ENCODE measurements at places on chromosomes 5 and 9.

GRCh38 chr5:73222173-73222572 is 49.2 kb downstream of the TMEM174 start:
- DNase-seq, result no peak

- DNase-seq, result no peak
Measured at GRCh38 chr9:136560586-136560985, 14.7 kb upstream of the NOTCH1 start.

DNA sequence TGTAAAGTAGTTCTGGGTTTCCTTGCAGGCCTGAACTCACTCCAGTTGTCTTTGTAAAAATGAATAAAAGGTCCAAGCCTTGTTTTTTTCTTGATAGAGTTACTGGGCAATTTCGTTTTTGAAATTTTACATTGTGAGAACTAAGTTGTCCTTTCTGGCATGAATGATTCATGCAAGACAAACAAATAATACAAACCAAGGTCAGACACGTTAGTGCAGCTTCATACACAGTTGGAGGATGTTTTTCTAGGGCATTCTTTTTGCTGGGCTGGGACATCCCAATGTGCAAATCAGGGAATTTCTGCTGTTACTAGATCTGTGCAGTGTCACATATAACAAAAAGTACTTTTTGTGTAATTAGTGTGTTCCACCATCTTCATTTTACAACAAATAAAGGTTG is 96.0 kb downstream of the MEGF10 start:
- DNase-seq, result no peak

DNA sequence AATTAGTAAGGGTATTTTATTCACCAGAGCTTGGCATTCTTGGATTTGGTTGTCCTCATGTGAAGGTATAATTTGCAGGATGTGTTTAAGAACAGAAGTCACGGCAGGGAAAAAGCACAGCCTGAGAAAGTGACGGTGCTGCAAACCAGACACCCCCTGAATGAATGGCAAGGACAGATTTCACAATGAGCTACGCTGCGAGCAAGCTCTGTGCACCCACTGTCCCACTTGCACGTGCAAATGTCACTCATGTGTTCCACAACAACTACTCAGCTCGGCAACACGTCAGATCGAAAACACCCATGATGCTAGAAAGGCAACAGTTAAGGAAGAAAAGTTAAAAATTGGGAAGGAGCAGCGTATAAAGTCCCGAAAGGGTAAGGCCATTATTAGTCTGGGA is 168.9 kb downstream of the ROR2 start:
- DNase-seq, result no peak

DNA sequence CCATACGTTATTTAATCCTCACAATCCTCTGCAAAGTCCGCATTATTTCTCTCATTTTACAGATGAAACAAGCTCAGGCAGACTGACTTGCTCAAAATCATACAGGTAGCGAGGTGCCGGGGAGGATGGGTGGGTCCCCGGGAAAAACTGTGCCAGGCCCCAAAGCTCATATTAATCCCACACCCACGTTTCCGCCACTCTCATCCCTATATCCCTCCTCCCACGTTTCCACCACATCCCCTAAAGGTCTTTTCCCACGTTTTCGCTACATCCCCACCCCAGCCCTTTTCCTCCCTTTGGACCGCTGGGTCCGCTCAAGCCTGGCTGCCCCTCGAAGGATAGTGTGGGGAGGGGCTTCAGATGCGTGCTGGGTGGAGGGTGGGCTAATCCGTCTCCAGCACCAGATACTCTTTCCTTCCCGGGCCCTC is 434 bp upstream of the FSD1L start:
- DNase-seq, result no peak

DNA sequence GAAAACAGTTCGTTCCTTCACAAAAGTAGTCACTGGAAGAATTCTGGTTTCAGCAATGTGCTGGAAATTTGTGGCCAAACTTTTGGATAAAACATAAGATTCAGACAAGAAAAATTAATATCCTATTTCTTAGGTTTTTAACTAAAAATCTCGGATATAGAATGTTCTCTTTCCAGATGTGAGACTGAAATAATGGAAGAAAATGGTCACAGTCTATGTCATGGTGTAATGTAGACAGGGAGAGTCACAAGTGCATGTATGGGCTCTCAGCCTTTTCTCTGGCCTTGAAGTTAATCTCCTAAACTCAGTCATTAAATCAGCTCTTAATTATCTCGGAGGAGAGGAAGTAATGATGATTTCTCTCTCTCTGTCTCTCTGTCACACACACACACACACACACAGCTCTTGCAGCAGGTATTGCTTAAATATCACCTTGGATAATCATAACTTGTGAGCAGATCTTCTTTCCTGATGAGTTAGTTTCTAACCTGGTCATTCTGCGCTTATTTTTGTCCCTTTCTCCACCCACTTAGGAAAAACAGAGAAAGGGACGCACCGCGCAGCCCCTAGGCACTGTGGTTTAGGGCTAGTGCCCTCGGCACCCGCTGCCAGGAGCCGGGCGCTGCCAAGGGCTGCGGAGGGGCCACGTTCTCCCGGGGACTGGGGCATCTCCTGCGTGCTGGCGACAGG is 672 bp upstream of the ITGA2 start:
- DNase-seq, result peak; percentile 20

DNA sequence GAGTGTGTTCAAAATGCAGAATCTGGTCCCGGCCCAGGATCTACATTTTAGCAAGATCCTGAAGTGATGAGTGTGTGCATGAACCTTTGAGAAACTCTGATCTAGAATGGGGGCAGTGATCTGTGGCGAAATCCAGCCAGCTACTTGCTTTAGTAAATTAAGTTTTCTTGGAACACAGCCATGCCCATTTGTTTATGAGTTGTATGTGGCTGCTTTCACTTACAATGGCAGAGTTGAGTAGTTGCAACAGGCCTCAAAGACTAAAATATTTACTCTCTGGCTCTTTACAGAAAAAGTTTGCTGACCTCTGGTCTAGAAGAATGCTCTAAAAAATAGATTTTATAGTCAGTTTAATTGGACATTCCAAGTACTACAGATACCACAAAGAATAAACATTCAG is 588.3 kb downstream of the BNC2 start:
- DNase-seq, result no peak

- DNase-seq, result no peak
Measured at GRCh38 chr5:178231539-178232123, 971 bp downstream of the PHYKPL start.

- DNase-seq, result no peak
Measured at GRCh38 chr9:136975644-136976043, 1.7 kb upstream of the PTGDS start.

DNA sequence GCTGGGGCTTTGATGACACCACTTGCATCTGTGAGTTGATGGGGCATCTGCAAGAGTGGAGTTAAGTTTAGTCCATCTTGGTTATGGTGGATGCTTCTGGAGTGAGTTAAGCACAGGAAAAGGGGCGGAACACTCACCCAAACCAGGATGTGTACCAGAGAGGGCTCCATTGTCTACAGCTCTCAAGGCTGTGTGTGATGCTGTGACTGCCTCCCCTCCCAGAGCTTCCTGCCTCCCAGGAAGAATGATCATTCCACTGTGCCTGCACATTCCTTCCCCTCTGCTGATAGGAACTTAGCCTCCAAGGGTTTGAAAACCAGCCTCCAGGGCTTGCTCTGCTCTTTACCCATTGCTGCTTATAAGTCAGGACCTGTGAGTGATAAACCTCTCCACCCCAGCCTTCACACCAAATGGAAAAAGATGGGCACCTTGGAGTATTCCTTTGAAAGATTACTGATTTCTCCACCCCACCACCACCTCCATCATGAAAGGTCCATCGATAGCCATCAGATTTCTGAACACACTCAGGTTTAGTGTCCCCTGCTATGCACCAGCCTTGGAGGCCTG is 160.1 kb upstream of the SPRY4 start:
- DNase-seq, result no peak

DNA sequence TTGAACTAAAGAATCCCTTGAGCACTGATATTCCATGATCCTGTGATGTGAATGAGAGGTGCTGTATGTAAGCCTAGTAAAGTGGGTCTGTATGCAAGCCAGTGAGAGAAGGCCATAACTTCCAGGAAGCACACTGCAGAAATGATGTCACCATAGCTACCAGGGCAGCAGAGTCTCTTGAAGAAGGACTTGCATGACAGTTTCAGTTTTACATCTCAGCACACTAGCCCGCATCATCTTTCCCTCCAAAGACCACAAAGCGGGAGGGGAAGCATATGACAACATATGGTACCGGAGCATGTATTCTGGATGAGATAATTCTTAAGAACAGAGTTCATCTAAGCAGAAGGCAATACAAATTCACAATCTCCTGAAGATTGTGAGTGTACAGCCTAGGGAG is 37.6 kb upstream of the MAST4 start:
- no peak for DNase-seq

DNA sequence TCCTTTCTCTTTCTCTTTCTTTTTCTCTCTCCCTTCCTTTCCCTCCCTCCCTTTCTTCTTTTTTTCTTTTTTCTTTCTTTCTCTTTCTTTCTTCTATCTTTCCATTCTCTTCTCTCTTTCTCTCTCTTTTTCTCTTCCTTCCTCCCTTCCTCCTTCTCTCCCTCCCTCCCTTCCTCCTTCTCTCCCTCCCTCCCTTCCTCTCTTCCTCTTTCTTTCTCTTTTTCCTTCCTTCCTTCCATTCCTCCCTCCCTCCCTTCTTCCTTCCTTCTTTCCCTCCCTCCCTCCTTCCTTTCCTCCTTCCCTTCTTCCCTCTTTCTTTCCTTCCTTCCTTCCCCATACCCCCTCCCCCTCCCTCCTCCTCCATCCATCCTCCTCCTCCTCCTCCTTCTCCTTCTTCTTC is 243.3 kb upstream of the CTNND2 start:
- no peak for DNase-seq

DNA sequence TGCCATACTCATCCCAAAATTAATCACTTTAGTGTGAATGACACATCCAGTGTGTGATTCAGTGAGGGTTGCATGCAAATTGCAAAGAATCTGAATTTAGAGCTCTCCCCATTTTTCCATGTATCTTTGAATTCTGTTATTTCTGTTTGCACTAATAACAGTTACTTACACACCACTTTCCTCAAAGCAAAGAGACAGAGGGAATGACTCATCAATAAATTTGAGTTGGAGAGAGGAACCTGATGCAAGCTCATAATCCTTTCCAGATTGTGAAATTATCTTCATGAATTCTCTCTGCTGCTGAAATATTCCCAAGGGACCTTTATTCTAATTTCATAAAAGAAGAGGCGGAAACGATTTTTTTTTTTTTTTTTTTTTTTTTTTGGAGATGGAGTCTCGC is 204.8 kb downstream of the CDH9 start:
- no peak for DNase-seq

DNA sequence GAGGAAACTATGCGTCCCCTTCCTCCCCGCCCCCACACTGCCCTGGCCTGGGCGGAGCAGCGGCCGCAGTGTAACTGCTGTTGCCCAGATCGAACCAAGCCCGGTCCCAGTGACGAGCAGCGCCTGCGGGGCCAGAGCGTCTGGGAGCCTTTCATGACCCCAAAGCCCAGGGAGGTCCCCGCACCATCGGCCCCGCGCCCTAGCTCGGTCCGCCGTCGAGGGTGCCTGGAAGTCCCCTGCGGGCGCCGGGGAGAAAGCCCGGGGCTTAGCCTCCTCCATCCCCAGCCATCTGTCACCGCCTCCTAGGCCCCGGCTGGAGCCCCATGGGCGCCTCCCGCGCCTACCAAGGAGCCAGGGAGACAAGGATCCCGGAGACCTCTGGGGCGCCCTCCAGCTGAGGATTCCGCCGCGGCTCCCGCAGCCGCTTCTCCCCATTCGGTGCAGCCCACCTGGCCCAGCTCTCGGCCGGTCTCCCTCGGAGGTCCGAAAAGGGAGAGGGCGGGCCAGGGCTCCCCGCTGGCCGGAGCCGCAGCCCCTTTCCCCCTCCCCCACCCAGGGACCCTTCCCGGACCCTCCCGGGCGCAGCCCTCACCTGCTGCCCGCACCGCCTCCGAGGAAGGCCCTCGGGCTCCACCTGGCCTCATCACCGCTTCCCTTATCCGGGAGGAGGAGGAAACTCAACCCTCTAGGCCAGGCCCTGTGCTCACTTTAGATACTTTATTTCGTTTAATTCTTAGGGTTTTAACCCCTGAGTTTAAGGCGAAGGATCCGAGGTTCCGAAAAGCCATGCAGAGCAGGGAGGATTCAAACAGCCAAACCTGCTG is 45.6 kb downstream of the APTX start:
- no peak for DNase-seq
